Stimulated activated effector memory CD8-positive, alpha-beta T cell treated with anti-CD3 and anti-CD28 coated beads, Interleukin-12 subunit alpha, Interleukin-12 subunit beta, amount 100 ng/mL, for 72 hours (primary cell): ENCODE measurements at places on chromosomes 6 and 20.

DNA sequence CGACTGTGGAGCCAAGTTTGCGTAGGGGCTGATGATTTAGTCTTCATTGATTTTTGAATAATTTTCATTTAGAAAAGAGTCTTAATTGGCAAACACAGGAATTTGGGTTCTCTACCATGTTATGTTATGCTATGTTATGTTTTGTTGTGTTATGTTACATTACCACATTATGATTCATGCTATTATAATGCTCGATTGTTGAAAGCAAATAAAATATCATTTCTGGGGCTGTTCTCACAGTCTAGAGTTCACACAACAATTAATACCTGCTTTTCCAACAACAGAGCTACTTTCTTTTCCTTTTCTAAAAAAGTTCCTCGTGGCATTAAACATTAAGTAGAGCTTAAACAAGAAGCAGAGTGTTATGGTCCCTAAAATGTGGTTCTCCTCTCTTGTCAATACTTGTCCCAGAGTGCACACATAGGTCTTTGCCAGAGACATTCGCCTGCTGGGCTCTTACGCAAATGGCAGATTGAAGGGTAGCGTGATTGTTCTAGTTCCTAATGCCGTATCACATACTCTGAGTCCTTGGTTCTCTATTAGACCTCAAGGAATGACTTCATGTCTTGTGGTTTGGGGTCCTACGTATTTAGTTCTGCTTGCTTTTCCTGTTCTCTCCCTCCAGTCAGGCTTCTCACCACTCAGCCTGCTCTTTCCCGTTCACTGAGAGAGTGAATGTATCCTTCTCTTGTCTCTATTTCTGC, 370.3 kb downstream of the CD109 start:
- DNase-seq, result no peak

DNA sequence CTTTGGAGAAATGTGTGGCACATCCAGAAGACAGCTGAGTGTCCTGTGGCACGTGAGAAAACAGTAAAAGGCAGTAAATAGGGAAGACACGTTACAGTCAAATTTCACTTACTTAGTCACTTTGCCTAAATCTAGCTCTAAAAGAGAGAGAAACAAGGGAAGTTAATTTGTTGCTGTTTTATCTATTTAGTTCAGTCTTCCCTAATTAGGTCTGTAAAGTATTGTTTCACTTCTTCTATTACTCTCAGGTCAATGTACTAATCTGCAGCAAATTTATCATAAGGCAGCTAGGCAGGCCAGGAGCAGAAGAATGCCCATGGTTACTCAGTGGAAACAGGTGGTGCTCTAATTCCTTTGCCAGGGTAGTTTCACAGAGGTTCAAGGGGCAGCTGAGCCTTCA, 124.3 kb upstream of the CNR1 start:
- DNase-seq, result no peak

DNA sequence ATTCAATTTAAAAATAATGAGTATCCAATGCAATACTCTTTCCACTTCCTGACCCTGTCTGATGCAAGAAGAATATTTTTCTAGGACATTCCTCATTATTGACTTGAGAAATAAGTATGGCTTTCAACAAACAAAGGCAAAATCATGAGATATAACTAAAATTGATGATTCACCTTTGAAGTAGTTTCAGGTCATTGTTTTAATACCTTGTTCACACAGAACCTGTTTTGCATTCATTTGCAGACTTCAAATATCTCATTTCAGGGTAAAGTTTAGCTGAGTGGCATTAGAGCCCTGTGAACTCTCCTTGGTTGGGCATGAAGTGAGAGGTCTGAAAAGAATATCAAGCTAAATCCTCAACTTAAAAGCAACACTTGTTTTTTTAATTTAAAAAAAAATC, 309.2 kb downstream of the NRN1 start:
- no peak for DNase-seq

GRCh38 chr20:17499041-17499440, 32.1 kb downstream of the BFSP1 start:
- no peak for DNase-seq

DNA sequence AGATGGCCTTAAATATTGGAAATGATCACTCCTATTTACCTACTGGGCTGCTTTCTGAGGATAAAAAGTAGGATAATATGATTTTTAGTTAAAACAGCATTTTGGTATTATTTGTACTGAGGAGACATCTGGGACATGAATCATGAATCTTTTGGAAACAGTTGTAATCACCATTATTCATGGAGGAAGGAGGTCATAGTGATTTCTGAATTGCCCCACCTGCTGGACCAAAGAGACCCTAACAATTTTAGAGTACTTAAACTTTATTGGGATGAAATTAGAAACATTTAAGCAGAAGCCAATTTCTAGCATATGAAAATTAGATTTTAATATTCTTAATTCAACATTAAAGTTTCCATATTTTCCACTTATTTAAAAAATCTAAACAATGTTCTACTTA, 108.4 kb upstream of the SIM1 start:
- DNase-seq, result no peak

- peak; percentile 55 for DNase-seq
These were observed 2.1 kb downstream of the MYLIP start for GRCh38 chr6:16130932-16131387.

GRCh38 chr6:139753198-139753861, 378.9 kb upstream of the CITED2 start:
- no peak for DNase-seq

- no peak for DNase-seq
These were observed 593.5 kb upstream of the ARID1B start for GRCh38 chr6:156183678-156184077.

DNA sequence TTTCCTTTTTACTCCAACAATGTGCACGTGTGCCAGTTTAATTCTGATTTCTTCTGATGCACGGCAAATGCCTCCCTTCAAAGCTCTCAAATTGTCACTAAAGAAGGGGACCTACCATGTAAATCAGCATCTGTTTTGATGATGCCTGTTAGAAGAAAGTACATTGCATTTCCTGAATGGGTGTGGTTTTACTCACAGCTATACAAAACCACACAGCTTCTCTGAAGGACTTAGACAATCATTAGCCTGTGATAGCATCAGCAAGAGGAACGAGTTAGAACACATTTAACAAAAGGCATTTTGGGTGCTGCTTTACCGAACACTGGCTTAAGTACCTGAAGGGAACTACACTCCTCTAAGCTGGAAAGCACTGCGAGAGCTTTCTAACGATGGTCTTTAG, 109.4 kb downstream of the ATXN1 start:
- DNase-seq, result no peak

- DNase-seq, result peak; percentile 25
These were observed 106.3 kb upstream of the KCNK16 start for GRCh38 chr6:39428816-39429215.

DNA sequence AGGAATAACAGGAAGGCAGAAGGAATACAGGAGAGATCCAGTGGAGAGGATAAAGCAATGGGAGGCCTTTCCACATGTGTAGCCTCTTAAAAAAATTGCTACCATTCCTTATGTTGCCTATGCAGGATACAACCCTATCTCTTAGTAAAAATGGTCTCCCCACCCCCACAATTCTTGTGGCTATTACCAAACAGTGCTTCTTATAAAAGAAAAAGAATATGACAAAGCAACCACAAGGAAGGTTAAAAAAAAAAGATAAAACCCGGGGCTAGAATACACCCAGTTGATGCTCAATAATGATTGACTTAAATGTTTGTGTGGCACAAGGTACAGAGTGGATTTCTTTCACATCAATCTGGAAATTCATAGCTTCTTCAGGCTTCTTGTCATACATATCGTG, 250.9 kb downstream of the HIVEP2 start:
- DNase-seq, result no peak

DNA sequence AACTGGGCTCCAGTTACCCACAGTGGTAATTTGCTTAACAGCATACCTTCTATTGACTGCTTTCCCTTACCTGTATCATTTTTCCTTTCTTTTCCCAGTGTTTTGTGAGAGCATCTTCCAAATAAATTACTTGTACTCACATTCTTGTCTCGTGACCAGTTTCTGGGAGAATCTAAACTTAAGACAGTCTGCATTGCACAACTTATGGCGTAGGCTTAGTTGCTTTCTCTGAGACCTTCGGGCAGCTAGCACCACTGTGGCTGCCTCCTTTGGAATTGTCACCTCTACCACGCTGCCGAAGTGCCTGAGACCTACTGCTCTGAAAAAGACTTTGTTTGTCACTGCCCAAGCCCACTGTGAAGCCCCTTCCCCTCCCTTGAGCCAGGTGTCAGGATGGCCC, 188.1 kb upstream of the BMP2 start:
- no peak for DNase-seq

- no peak for DNase-seq
These were observed 30.4 kb downstream of the SCAF8 start for GRCh38 chr6:154763650-154764049.

GRCh38 chr6:161266513-161267230, 7.2 kb downstream of the AGPAT4 start:
- no peak for DNase-seq

- DNase-seq, result no peak
These were observed 14.5 kb upstream of the GUCA1A start for GRCh38 chr6:42158631-42159030.

GRCh38 chr6:9620263-9620662, 794.6 kb downstream of the TFAP2A start:
- DNase-seq, result no peak

DNA sequence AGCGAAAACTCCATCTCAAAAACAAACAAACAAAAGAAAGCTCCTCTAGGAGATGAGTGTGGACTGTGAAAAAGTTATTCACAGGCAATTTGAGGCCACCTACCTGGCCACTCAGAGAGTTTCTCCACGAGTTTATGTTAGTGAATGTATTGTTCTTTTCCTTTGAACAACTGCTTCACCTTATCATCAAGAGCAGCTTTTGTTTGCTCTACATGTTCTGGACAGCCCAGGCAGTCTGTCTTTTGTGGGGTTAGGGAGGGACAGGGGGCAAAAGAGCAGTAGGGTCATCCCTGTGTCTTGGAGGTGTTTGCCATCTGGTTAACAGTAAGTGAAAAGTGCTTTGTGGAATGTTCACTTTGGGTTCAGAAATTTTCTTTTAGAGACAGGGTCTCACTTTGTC, 8.0 kb downstream of the CASS4 start:
- DNase-seq, result no peak

DNA sequence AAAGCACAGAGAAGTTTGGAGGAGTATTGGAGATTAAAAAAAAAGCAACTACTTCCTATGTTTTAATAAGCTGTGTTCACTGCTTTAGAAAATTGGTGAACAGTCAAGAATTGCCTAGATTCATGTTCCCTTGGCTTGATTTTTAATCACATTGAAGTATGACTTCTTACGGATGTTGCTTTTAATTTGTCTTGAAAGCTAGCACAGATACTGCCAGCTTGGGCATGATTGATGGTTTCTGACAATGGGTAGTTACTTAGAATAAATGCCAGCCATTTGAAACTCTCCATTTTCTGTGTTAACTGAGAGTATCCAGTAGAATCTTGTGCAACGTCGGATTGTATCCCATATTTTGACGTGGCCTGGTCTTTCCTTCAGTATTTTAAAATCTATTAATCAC, 178.0 kb downstream of the DTNBP1 start:
- no peak for DNase-seq

- no peak for DNase-seq
These were observed 1293.3 kb downstream of the EPHA7 start for GRCh38 chr6:92126088-92126487.
